CD4-positive, CD25-positive, alpha-beta regulatory T cell (primary cell): ENCODE measurements at places on chromosomes 11 and 22.
A peak's percentile ranks its signal among the peaks of the same experiment; 100 is the strongest.

GRCh38 chr22:30486661-30487115 is 14.9 kb upstream of the SEC14L3 start:
- no peak for DNase-seq

- no peak for DNase-seq
These were observed 8.9 kb downstream of the PATL1 start for GRCh38 chr11:59659981-59660380.

DNA sequence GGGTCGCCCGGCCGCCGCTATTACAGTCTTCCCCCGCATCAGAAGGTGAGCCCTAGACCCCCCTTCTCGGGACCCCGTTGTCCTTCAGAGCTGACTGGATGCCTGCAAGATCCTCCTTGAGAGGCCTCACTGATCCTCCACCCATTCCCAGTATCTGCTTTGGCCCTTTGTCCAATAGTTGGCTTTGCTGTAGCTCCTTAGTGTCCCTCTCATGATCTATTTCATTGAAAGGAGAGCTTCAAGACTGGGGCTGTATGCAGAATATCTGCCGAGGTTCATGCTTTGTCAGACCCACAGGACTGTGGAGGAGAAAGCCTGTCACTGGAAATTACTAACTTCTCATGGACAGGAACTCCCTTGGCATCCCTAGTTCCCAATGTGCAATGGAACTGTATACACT is 499 bp downstream of the DLAT start:
- no peak for DNase-seq

GRCh38 chr11:130798801-130799200 is 117.5 kb downstream of the SNX19 start:
- no peak for DNase-seq

- DNase-seq: no peak
These were observed 3.4 kb upstream of the P2RY6 start for GRCh38 chr11:73268671-73269271.

DNA sequence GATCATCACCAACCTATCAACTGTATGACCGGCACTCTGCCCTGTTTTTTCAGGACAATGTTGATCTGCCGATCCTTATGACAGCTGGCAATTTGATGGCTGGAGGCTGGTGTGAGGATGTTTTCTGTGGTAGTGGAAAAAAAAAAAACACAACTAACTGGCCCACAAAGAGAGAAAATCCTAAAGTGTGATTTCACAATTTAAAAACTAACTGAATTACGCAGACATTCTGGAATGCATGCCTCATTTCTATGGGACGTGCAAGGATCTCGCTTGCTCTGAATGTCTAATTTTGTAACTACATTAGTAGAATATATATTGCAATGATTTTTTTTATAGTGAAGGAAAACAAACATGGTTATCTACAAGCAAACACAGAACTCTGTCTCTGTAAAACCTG is 590.5 kb downstream of the ETS1 start:
- DNase-seq: no peak

DNA sequence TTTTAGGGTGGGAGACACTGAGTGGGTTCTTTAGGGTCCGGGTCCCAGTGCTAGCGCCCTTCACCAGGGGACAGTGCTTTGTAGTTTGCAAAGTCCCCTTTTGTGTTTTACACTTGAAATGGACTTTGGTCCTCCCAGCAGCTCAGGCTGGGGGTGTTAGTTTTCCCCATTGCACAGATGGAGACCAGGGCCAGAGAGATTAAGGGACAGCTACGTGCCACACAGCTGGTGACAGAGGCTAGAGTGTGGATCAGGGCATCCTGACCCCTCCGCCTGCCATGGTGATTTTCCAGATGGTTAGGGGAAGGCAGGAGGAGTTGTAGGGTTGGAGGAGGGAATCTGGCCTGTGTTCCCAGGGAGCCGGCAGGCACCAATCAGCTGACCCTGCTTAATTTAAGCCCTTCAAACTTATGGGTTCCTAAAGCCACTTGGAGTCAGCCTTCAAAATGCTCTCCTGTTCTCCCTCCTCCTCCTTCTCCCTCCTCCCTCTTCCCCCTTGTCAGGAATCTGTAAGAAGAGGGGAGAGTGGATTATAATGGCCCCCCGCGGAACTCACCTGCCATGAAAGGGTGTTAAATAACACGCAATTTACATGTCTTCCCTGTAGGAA is 22.5 kb upstream of the MPPED1 start:
- DNase-seq: no peak

DNA sequence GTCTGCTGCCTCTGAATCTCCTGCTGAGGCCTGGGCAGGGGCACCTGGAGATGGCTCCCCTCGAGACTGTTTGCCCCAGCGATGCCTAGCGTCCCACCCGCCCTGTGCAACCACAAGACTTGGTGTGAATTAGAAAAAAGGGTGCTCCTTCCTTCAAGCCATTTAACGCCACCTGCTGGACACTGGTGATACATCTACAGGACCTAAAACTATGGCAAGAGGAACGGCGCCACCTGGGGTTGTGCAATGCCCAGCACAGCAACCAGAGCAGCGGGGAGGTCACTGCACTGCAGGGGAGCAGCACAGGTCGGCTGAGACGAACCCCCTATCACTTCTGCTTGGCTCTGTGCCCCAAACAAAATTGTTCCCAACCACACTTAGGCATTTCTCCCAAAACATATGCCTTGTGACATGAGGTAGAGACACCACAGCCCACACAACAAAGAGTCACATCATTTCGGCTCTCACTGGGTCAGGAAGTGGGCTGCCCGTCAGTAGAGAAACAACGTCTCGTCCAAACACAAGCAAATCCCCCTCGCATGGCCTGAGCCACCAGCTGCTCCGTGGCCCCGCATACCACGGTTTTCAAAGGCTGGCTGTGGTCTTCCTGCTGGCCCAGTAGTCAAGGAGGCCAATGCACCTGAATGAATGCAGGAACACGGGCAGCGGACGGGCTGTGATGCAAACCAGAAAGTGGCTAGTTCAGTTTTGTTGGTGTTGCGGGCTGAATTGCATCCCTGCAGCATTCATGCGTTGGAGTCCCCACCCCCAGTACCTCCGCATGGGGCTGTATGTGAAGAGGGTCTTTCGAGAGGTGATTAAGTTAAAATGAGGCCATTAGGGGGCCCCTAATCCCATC is 171.9 kb downstream of the SHANK2 start:
- DNase-seq: no peak

- no peak for DNase-seq
These were observed 37.5 kb upstream of the RAB1B start for GRCh38 chr11:66230978-66231377.

DNA sequence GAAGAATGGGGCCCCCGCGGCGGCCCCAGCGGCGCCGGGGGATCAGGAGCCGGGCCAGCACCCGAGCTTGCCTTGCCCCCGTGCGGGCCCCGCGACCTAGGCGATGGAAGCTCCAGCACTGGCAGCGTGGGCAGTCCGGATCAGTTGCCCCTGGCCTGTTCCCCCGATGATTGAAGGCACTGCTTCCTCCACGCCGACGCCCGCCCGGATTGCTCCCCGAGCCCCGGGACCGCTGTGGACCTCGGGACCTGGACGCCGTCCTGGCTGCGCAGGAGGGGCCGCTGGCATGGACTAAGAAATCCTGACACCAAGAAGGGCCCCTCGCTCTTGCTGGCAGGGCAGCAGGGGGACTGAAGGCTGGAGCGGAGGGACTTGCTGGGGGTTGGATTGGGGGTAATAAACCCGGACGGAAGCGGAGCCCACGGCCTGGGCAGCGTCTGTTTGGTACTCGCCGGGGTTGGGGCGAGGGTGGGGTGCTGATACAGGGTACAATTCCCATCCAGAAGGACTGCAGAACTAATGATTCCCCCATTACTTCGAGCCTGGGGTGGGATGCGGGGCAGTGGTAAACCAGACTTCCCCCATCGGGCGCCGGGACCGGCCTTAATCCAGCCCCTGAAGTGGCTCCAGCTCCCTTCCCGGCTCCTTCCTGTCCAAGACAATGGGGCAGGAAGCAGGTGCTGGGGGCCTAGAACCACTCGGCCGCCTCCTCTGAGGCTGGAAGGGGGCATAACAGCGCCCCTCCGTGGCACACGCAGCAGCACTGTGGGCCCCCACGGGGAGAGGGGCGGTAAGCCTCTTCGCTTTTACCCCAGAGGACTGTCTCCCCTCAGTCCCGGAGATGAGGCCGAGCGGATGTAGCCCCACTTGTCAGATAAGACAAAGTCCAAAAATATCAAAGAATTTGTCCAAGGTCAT is 1.0 kb downstream of the CCDC85B start:
- DNase-seq: peak; percentile 34

DNA sequence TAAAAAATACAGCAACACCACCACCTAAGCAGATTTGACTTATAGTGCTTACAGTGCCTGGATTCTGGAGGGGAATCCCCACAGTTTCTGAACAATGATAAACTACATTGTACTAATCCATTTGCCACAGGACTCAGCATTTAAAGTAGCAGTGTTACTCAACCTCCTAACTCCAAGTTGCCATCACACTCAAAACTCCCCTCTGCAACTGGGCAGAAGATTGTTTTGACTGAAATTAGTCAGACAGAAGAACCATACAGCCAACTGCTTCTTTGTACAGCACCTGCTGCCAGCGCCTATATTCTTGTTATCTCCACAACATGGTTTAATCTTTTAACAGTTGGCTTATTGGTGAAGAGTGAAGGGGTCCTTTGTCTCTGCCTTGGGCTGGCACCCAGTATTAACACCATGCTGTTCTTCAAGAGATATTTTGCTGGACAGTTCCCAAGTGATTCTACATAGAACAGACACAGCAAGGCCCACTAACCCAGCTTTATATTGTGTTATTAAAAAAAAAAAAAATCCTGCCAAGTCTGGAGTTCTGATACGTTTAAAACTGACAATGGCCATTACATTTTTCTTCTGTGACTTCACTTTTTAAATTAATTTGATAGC is 273.2 kb downstream of the DCDC1 start:
- no peak for DNase-seq

DNA sequence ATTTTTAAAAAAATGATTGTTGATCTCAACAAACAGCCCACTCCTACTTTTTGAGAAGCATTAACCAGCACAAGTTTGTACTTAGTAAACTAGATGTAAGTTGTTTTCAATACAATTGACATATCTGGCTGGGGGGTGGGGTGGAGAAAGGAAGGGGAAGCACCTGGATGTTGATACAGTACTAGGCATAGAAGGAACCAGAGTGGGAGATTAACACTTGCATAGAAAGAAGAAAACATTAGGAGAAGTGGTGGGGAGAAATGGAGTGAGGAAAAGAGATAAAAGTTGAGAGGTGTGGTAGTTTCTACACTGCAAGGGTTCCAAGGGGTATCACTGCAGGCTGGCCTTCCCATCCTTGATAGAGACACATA is 10.6 kb upstream of the GAB2 start:
- DNase-seq: no peak

DNA sequence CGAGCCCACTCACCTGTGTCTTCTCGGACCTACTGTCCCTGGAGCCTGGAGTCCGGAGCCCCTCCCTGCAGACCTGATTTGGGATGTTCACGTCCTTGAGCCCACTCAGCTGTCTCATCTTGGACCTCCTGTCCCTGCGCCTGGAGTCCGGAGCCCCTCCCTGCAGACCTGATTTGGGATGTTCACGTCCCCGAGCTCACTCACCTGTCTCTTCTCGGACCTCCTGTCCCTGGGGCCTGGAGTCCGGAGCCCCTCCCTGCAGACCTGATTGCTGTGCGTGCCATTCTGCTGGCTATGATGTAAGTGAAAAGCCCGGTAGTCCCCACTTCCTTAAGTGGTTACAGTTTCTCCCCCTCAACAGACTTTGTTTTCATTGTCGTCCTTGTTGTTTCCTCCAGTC is 867.1 kb downstream of the BRD1 start:
- no peak for DNase-seq

GRCh38 chr11:33329705-33330329 is 72.6 kb downstream of the HIPK3 start:
- DNase-seq: peak; percentile 77

GRCh38 chr11:12200991-12201985 is 90.9 kb downstream of the MICAL2 start:
- DNase-seq: no peak
